ENCODE measurements at places on chromosomes 5 and 9.

DNA sequence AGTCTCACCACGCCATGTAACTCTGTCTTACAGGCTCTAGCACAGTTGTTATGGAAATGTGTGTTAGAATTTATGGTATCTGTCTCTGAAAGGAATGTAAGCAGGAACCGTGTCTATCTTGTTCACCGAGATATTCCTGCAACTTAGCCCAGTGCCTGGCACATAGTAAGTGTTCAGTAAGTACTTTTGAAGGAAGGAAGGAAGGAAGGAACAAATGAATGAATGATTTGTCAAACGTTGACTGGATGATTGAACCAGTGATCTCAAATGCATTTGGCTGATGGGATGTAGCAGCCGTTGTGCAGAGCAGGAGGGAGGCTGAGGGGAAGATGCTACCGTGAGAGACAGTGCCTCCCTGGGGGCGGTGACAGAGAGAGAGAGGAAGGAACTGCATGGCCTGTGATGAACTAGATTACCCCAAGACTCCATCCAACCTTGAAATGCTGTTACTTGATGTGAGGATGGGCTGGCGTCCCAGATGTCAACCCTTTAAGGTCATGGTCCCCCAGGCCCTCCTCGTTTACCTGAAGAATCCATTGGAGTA lies 47.5 kb upstream of the PPARGC1B start:
- no peak for DNase-seq

GRCh38 chr9:135505406-135506187 lies 5.1 kb downstream of the MRPS2 start:
- no peak for DNase-seq

GRCh38 chr5:80168388-80169028 lies 87.3 kb downstream of the SERINC5 start:
- no peak for DNase-seq

DNA sequence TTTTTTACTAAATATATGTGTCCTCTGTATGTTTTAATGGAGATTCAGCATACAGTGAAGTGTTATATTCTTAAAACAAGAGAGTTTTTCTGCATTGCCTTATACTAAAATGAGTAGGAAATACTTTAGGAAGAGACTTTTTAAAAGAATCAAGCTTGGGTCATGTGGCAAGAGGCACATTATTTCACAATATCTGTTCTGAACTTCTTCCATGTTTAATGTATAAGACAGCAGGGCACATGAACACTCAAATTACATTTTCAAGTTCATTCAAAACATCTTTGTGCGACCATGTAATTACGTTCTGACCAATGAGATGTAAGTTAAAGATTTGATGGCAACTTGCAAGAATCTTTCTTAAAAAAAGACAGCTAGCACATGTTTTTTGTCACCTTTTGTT lies 1055.9 kb downstream of the NR2F1-AS1 start:
- no peak for DNase-seq

- DNase-seq = peak; percentile 56
Observed at GRCh38 chr9:81874931-81875330, 53.3 kb upstream of the SPATA31D4 start.

DNA sequence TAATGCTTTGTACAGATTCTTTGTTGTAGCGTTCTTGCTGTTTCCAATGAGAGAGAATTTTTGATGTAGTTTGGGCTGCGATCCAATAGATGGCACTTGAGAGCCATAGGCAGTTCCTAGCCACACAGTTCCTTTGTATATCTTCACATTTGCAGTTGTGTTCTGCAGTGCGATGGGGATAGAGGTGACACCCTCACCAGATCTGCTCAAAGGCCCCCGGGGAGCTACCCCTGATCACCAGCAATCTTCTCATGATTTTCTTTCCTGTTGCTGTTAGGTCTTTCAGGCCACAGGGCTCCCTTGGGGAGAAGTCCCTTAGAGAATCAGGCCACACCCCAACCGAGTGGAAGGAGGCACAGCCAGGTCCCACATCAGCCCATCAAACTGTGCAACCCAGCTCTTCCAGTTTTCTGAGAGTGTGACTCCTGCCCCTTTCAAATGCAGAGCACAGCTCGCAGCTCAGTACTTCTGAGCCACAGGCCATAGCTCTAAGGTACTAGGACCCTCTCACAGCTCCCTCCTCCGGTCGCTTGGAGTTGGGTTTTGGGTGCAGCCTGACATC lies 353.7 kb downstream of the SLCO4C1 start:
- DNase-seq = no peak

DNA sequence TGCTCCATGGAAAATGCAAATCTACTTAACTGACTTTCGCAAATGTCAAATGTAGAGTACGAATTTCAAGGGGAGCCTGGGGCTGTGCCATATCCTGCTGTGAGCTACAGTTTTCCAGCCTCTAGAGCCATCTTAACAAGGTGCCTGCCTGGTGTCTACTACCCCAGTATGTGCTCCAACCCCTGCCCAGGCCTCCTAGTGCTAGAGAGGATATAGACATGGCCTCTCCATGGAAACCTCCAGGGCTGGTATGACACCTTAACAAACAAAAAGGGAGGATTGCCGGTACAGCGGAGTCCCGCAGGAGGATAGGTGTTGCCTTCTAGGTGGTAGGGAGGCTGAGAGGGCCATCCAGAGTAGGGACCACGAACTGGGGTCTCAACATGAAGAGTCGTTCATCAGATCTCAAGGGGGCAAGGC lies 13.6 kb upstream of the IL3 start:
- no peak for DNase-seq

DNA sequence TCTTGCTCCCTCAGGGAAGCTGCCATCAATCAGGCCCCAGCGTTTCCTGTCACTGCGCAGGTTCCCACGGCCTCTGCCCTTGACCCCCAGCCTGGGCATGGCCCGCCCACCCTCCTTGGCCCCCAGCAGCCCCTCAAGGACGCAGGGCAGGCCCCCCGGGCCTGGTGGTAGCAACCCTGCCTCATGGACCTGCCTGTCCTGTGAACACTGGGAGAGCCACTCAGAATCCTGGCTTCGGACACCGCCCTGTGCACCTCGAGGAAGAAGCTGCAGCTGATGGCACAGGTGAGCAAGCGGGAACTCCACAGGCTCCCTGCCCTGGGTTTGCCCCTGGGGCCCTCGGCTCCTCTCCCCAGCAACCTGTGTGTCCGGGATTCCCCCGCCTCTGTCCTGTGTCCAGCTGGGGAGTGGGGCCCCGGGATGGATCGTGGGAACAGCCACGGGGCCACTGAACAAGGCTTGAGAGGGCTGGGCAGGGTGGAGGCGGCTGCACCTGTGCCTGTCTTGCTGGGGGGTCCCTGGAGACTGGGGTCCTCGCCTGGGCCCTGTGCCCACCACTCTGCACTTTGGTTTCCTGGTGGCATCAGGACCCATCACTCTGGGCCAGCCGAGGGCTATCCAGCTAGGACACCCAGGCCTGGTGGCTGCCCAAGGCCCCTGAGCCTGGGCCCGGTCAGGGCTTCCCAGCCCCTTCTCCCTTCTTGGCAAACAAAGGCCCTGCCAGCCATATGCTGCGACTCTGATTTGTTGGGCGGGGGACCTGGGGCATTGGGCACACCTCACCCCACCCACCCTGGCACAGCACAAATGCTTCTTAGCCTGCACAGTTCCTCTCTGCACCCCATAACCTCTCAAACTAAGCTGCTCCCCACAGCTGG lies 33.5 kb upstream of the EGFL7 start:
- no peak for DNase-seq
